ENCODE measurements at places on chromosomes 7 and 10.

GRCh38 chr7:151218170-151218569, 7.9 kb upstream of the H2BK1 start:
- no peak for DNase-seq

- no peak for DNase-seq
These were observed 106.2 kb downstream of the RTKN2 start for GRCh38 chr10:62162261-62162981.

DNA sequence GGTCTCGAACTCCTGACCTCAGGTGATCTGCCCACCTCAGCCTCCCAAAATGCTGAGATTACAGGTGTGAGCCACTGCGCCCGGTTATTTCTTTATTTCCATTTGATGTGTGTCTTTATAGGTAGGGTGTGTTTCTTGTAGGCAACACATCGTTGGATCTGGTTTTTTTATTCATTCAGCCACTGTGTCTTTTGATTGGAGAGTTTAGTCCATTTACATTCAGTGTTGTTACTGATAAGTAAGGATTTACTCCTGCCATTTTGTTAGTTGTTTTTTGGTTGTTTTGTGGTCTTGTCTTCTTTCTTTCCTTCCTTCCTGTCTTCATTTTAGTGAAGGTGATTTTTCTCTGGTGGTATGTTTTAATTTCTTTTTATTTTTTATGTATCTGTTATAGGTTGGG, 16.9 kb downstream of the TMEM248 start:
- DNase-seq: no peak

- DNase-seq: no peak
These were observed 12.3 kb upstream of the RBP3 start for GRCh38 chr10:47335906-47336305.

DNA sequence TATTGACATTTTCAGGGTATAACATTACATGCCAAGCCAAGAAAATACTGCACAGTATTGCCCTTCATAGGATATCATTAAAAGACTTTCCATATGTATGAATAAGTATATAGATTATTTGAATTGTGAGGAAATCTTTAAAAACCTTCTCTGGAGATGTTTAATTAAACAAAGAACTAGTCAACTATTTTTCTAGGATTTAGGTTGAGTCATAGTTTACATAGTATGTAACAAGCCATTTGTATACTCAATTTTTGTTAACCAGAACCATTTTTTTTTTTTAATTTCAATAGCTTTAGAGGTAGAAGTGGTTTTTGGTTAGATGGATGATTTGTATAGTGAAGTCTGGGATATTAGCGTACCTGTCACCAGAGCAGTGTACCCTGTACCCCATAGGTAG, 151.2 kb upstream of the ASAH2 start:
- no peak for DNase-seq

GRCh38 chr10:89887406-89887805, 186.0 kb downstream of the KIF20B start:
- DNase-seq: no peak

DNA sequence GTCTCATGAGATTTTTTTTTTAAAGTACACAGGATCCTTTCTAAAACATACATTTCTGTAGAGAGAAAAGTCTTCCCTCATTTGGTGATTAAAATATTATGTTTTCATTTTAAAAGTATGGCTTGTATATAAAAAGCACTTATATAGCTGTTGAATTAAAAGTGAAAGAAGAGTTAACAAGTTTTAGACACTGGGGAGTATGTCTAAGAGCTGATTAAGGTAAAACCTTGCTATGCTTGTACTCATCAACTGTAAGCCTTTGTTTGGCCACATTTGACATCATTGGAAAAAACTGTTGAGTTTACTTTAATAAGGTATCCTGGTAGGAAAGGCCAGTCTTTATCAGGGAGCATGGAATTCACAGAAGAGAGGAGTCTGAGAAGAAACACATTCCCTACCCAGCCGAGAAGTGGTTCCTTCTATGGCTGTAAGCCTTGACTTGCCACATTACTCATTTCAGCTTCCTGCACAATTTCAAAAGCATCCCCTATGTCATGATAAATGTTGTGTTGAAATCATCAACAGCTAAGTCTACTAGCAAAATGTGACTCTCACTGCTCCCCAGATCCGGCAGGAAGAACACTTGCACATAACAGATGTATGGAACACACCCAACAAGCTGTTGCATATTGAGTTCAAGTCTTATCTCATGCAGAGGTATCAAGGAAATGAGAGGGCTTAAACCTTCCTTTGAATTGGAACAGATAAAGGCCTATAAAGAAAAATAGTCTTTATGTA, 171.8 kb upstream of the CDK1 start:
- no peak for DNase-seq

DNA sequence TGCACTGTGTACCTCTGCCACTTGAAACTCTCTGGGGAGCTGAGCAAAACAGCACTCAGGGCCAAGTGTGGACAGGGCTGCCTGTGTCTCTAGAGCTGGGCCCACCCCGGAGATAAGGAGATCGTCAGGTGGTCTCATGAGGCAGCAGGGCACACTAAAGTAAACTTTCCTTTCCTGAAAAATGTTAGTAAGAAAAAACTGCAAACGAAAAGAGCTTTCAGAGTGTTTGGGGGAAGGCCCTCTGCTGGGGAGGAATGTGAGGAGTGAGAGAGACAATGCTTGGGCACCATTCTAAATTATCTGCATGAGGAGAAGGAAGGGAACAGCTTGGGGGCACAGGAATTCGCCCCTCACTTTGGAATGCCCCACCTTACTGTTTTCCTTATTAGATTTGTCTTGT, 127.7 kb downstream of the ATXN7L1 start:
- no peak for DNase-seq

GRCh38 chr7:557558-557881, 37.9 kb upstream of the PDGFA start:
- no peak for DNase-seq

DNA sequence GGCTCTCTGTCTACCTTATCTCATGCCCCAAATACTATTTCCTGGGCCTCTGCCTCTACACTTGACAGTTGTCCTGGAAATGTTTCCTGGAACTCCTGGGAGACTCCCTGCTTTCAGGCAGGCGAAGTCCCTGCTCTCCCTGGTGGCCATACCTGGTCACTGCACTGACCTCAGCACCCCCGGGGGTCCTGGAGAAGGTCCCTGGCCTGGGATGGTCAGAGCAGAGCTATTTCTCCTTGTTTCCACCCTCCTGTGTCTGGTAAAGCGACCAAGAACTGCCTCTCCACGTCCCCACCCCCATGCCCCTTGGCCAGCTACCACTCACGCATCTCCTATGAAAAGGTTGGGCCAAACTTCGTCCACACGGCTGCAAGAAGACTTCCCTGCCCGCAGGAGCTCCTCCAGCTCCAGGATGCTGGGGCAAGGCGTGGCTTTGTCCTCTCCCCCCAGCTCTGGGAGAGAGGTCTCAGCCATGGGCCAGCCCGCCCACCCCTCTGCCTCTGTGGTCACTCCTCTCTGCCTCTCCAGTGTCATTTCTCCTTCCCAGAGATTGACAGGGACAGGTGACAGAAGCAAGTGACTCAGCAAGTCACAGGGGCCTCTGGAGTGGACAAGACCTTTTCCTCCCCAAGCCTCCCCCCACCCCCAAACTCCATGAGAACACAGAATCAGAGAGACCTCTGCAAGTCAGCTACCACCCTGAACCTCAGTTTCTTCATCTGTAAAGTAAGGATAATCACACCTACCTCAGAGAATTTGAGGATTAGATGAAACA, 2.6 kb upstream of the SAMD8 start:
- DNase-seq: no peak

DNA sequence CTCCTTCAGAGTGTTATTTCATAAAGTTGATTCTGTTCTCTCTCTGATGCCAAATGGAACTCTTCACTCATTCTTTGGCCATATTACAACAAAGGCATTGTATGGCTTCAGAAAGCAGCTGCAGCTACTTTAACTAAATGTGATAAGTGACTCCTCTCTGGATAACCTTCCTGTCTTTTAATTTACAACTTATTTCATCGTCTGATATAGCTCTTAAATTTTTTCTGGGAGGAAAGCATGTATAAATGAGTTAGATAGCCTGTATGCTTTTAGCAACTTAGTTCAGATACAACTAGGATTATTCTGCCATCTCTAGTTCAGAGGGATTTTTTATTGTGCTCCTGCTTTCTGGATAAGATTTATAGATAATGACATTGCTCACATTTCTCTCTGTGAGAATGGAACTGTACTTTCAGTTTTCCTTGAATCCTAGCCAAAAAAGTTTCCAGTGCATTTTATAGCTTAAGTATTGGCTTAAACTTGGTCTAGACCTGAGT, 57.5 kb downstream of the KLHDC10 start:
- DNase-seq: no peak
